Kidney glomerular epithelial cell (primary cell): ENCODE measurements at places on chromosomes 6 and 20.

- no peak for DNase-seq
Measured at GRCh38 chr6:118783931-118784550, 109.9 kb upstream of the ASF1A start.

DNA sequence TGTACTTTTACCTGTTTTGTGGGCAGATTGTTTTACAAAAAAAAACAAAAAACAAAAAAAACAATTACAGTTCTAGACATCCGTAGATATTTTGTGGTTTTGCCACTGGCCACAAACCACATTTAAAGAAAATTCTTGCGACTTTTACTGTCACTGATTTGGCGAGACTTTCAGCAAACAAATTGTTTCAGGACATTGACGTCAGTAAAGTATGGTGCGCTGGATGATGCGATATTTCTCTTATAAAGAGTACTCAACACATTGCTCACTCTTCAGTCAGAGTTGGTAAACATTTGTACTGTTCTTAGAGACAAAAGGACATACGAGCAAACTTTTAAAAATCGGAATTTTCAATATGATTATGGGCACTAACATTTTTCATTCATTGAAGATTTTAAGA is 229.8 kb downstream of the HAO1 start:
- no peak for DNase-seq

DNA sequence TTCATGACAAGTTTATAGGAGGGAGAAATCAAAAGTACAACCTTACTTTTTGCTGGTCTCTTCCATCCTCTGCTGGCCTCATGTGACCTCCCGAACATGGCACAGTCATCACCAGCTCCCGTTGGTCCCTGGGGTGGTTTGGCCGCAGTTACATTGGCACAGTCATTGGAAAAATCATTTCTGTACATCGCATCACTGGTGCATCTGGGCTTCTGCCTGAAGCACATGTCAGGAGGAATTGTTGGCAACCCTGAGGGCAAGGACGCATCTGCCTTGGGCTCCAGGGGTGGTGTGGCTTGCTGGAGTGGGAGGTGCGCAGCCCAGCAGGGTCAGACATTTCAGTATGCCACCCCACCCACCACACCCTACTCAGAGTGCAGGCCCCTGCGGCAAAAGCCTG is 162.9 kb upstream of the SLC24A3 start:
- DNase-seq, result no peak

DNA sequence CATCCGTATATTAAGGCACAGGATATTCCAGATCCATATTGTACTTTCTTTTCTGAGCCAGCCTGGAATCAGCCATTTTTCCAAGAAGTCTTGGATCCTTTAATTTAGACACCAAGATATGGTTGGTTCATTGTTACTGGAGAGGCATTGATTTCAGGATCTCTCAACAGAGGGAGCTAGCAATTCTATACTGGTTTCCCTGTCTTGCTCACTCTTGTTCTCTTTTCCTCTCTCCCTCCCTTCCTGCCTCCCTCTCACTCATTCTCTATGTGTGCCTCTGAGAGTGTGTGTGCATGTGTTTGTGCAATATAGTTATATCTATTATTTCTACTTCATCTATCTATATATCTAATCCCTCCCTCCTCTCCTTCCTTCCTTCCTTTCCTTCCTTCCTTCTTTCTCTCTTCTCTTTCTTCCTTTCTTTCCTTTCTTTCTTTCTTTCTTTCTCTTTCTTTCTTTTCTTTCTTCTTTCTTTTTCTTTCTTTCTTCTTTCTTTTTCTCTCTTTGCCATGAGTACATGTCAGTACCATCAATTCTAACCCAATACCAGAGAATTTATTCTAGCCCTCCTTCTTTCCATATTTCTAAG is 299.1 kb downstream of the EPHA7 start:
- DNase-seq, result no peak

DNA sequence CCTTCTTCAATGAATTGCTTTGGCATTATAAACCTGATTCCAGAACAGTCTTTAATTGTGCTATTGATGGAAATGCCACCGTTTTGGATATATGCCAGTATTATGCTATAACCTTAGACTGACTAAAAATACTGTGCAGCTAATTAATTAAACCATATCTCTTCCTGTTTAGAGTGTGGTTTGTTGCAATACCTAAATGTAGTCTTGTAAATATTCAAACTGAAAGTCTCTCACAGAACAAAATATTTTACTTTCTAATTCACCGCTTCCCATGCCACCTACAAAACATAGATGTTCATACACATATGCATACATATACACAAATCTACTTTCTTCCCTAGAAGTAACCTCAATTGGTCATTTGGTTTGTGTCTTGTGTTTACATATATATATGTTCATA is 126.6 kb downstream of the SIM1 start:
- DNase-seq, result no peak

DNA sequence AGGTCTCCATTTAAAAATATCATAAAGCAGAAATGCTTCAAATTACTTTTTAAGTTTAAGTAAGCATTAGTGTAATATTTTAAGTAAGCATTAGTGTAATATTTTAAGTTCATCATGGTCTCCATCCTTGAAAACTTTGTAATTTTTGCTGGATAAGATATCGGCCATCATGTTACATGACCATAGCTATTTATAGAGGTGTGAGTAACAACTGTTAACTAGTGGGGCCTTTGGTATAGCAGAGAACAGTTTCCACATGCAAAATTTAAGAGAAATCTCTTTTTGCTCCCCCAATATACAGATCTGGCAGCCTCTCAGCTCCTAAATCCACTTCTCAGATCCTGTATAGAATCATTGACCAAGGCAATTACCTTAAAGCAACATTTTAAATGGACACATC is 468 bp downstream of the TRDN start:
- DNase-seq, result no peak
